ENCODE measurements at places on chromosomes 6 and 20. TPM values are rescaled to one million over a fixed set of nuclear protein-coding genes. Genes with fewer than 3 reads are reported as not detected.

Gene UQCC2
- polyA plus RNA-seq, result 341 TPM

Gene CTAGE9
- not detected for polyA plus RNA-seq

Gene SH3BGRL2
- 2.0 TPM for polyA plus RNA-seq

Gene PDE7B
- 2.3 TPM for polyA plus RNA-seq

Measured in Purkinje cell (primary cell).